NCI-H446 treated with DMSO at 0.1 percent for 48 hours (cell line): ENCODE measurements at places on chromosomes 4 and X.
A peak's percentile ranks its signal among the peaks of the same experiment; 100 is the strongest.

DNA sequence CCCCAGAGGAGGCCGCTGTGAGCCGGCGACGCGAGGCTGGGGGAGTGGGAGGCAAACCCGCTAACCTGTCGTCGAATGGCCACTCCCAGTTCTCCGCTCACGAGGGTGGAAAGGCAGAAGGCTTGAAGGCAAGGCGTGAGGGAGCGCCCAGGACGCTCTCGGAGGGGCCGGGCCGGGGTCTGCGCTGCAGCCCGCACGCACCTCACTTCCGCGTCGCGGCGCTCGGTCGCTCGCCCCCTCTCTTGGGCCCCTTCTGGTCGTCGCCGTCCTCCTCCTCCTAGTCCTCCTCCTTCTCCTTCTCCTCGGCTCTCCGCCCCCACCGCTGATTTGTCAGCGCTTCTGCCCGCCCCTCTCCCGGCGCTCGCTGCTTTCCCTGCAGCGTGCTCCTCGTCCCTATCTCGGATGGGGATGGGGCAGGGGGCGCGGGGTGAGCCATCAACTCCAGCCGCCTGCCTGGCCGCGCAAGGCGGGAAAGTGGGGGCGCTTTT lies at the start of gene SNCA:
Gene SNCA, minus strand, starts transcription at position 265 of the 488 bp plus-strand sequence. CDS start 1,494 bp downstream, outside the sequence.
- DNase-seq = peak; percentile 80

DNA sequence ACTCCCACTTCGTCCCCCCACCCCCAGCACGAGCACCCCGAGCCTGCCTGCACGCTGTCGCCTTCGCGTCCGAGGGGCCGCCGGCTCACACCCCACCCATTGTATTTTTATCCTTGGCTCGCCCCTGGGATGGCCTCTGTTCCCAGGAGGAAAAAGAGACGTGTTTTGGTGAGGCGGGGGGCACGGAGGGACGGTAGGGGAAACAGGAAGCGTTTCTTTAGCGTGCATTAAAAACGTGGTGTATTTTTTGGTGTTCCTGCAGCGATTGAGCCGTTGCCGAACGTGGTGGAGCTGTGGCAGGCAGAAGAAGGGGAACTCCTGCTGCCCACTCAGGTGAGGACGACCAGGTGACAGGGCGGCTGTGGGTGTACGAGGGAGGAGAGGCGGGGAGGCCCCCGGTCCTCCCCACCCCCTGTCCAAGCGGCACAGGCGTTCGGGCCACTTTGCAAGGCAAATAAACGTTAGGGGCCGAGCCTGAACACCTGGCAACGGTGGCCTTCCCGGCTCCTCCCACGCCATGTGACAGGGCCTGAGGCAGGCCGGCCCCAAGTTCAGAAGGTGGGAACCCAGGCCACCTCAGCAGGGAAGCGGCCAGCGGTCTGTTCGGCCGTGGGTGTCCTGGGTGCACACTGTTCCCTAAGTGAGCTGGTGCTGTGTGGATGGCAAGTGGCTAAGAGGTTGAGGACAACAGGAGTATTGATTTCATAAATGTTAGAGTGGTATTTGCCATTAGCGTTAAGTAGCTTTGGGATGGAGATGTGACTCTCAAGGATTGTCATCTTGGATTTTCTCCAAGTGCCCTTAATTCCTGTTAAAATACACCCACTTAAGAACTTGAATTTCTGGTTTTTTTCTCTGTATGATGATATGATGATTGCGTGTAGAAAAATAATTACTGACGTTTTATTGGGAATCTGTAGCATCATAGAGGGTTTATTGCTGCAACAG lies 1.1 kb downstream of the TMEM131L start:
- DNase-seq = no peak

GRCh38 chr4:61853041-61853440 lies 652.9 kb downstream of the ADGRL3 start:
- DNase-seq = no peak

- DNase-seq = no peak
Measured at GRCh38 chr4:11914406-11914805, 485.7 kb upstream of the HS3ST1 start.

- DNase-seq = no peak
Measured at GRCh38 chr4:168199260-168199957, 107.1 kb downstream of the ANXA10 start.

DNA sequence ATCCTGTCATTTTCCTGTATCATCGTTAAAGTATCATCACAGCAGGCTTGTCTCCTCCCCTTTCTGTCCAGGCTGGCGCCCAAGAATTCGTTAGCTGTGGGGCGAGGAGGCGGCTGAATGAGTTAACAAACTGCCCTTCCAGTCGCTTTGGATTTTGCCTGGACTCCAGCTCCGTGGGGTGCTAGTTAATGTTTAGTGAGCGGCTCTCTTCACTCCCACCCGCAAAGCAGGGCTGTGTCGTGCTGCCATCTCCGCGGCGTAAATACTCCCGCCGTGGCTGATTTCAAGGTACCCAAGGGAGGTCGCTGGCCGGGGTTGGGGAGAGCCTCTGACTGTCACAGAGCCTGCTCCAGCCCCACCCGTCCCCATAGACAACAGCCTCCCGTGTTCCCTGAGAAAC lies 44.9 kb upstream of the SPRY1 start:
- DNase-seq = no peak

DNA sequence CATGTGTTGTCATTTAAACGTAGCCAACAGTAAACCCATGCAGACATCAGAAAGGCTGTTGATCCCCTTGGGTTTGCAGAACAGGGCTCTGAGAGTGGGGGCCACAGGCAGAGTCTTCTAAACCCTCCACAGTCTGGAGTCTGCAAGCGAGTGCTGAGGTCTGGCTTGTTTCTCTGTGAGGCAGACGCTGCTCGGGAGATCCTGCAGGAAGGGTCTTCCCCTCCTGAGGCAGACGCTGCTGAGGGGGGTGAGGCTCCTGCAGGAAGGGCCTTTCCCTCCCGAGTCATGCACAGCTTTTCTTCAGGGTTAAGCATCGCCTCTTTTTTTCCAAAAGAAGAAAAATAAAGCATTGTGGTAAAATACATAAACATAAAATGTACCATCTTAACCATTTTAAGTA lies 17.1 kb upstream of the PDE6B start:
- no peak for DNase-seq

- DNase-seq = no peak
Measured at GRCh38 chr4:177127658-177128057, 182.0 kb upstream of the NEIL3 start.

- DNase-seq = no peak
Measured at GRCh38 chr4:104508224-104508623, 13.5 kb upstream of the CXXC4 start.

DNA sequence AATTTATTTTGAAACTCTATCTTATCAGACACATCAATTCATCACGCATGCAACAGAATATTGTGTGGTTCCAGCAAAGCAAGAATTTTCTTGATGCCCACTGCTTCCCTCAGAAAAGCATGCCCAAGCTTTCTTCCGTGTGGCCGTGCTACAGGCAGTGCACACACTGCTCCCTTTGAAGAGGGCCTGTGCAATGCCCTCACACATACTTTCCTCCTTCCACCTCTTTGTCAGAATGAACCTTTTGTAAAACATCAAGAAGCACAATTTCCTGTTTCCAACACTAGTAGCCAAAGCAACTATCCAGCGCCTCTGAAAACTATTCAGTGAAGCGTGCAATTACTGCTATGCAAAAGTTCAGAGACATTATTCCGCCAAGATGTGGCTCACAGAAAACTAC lies 201.7 kb downstream of the NLGN4X start:
- DNase-seq = no peak

DNA sequence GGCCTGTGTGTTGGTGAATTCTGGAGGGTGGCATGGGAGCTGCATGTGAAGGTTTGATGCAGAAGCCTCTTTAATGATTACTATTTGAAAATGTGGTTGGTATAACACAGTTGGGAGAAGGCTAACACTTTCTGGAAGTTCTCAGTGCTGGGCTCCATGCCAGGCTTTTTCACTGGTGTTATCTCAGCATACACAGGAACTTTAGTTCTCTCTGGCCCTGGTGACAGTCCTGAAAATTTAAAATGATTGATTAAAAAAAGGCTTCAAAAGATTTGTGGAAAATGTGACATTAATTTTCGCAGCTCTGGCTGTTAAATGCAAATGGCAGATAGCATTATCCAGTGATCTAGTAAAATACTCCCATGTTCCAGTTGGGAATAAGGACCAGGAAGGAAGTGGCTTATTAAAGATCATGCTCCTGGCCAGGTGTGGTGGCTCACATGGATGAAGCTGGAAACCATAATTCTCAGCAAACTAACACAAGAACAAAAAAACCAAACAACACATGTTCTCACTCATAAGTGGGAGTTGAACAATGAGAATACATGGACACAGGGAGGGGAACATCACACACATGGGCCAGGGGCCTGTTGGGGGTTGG lies 36.6 kb downstream of the DIPK2B start:
- no peak for DNase-seq
